Ureter (tissue), 1 donor: ENCODE measurements at places on chromosomes 3 and 15. TPM values are rescaled to one million over a fixed set of nuclear protein-coding genes. Genes with fewer than 3 reads are reported as not detected.

Gene CELF6
- 3.4 TPM for total RNA-seq

Gene TJP1
- total RNA-seq, result 120 TPM

Gene TTLL13
- 0.36 TPM for total RNA-seq

Gene GBE1
- total RNA-seq, result 28.8 TPM
